ENCODE measurements at places on chromosomes 7 and 10.

GRCh38 chr7:155104913-155105312 lies 34.8 kb downstream of the HTR5A start:
- no peak for DNase-seq

DNA sequence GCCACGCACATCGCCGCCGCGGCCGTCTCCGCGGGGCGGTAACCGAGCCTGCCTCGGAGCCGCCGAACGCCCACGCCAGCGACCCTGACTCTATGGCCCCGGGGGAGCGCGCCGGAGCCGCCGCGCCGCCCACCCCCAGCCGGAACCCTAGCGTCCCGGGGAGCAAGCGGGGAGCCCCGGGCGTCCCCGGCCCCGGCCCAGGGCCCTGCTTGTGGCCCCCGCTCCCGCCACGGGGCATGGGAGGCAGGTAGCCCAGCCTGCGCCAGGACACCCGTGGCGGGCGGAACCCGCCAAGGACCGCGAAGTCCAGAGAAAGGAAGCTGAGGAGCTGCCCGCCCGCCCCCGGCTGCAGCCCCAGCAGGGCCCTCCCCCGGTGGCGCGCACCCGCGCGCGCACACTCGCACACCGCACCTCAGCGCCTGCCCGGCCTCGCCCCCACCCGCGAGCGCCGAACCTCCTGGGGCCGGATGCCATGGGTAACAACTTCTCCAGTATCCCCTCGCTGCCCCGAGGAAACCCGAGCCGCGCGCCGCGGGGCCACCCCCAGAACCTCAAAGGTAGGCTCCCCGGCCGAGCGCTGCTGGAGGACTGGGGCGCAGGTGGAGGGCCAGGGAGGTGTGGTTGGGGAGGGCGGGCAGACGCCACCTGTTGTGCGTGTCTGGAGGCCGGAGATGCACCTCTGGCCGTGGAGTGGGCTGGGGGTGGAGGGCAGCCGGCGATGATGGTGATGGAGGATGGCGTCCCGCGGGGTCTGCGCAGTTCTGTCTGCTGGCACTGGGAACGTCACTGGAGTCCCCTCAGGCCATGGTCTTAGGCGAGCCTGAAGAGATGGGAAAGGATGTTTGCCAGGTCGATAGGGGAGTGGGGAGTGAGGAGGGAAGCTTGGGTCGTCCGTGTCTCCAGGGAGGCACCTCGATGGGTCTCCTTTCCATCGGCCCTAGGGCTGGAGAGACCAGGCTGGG lies 692 bp downstream of the NEURL1 start:
- peak; percentile 34 for DNase-seq

GRCh38 chr7:155342313-155342712 lies 44.6 kb downstream of the INSIG1 start:
- DNase-seq = no peak

DNA sequence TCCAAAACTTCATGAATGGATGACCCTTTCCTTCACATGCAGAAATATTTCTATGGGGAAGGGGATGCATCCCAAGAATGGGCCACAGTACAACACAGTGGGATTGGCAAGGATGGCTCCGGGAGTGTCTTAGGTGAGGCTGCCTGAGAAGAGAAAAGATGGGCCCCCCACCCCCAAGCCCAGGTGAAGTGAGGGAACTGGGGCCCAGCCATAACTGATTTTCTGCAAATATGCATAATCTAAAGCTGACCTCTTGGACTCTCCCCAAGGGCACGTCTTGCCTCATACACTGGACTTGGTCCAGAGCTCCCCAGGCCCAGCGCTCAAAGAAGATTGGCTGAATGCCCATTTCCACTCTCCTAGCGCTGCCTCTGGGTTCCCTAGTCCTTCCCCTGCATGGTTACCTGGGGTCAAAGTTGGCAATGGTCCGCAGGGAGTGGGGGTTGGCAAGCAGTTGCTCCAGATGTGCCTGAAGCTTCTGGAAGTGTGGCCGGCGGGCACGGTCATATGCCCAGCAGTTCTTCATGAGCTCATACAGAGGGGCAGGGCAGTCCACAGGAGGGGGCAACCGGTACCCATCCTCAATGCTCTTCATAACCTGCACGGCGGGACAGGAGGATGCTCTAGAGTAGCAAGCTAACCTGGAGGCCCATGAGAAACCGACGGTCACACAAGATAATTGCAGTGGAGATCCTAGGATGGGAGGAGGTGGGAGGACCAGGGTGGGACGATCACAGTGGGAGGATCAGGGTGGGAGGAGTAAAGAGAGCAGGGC lies 12.3 kb downstream of the ZYX start:
- DNase-seq = no peak

DNA sequence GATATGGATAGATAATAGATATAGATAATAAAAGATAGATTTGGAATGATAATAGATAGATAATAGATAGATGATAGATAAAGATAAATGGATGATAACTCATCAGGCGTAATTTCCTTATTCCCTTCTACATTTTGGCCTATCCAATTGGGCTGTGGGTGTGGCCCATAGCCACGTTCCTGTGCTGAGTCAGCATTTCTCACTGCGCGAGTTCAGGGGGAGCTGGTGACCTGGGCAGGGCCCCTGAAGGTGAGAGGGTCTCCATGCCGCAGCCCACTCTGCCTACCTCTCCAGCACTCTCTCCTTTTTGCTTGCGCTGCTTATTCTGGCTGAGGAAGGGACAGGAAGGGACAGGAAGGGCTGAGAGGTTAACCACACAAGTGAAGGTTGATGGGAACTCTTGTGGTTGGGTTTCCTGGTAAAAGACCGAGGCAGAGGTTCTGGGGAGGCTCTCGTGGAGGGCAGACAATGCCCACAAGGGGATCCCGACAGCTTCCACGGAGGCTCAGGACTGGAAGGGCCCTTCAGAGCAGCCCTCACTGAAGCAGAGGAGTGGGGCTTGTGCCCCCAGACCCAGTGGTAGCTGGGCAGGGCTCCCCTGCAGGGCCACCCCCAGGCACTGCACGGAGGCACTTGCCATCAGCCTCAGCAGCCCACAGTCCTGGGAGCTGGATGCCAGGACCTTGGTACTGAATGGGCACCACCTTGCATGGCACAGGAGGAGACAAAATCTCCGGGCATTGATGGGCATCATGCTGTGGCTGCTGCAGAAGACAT lies 247.3 kb upstream of the PITRM1 start:
- no peak for DNase-seq

DNA sequence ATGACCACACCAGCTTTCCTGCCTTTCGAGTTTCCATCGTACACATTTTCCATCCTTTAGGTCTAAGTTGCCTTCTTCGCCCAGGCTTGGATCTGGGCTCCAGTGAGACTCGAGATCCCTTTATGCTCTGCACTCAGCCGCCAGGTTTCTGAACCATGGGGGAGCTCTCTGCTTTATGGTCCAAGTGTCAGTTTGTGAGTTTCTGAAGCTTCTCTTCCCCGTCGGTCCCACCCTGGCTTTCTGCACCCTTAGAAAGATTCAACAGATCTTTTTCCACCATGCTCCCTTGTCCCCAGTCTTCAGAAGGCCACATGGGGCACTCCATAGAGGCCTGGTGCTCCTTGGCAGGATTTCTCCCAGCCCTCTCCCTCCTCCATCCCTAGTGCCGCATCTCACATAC lies 402.0 kb downstream of the PTPRN2 start:
- no peak for DNase-seq

GRCh38 chr7:72416846-72417245 lies 4.7 kb upstream of the CALN1 start:
- peak; percentile 96 for DNase-seq

DNA sequence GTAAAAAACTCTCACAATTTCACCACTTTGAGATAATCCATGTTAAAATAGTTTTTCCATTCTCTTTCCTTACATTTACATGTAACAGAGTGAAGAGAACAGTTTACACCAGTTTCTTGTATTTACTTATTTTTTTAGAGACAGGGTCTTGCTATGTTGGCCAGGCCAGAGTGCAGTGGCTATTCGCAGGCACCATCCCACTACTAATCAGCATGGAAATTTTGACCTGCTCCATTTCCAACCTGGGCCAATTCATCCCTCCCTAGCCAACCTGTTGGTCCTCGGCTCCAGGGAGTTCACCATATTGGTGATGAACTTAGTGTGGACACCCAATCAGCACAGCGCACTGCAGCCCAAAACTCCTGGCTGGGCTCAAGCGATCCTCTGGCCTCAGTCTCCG lies 74.1 kb downstream of the LYZL2 start:
- DNase-seq = no peak

DNA sequence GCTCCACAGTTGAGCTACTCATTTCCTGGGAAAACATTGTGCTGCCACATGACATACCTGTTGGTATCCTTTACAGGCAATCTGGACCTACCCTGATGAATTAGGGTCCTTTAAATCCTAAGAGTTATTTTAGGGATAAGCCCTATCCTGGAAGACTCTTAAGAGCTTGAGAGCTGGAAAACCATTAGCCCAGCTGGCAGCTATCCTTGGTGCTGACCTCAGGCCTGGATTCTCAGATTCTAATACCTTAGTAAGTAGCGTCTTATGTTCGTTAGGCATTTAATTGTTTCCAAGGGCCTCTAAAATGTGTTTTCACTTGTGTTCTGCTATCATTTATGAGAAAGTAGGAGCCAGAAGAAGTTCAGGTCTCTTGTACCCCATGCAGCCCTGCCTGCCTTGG lies 93.0 kb upstream of the SORCS3 start:
- DNase-seq = no peak

GRCh38 chr10:70132098-70133029 lies at the start of gene AIFM2:
Gene AIFM2 (minus strand): TSS chr10:70132825. CDS start chr10:70124084, 8,741 bp downstream.
- no peak for DNase-seq

- DNase-seq = no peak
Measured at GRCh38 chr7:111697771-111698170, 135.5 kb upstream of the IMMP2L start.

DNA sequence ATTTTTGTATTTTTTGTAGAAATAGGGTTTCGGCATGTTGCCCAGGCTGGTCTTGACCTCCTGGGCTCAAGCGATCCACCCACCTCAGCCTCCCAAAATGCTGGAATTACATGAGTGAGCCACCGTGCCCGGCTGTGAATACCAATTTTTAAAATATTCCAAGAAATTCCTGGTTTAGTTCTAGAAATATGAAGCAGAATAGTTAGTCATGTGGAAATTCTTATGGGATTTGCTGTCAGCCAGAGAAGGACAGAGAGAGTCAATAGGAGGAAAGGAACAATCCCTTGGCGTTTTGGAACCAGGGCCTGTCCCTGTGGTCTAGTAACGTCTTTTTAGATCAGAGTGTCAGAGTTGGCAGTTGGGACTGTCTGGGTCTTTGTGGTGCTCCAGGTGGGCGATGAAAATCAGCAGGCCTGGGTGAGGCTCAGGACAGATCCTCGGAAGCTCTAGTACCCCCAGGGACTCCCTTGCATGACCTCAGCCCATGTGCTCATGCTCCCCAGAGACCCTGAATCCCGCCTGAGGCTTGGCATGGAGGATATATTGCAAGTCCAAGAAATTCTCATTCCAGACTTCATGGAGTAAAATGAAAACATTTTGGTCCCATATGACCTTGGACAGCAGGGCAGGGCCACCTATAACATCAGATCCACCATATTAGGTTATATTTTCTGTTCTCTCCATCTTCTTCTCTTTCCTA lies 7.8 kb downstream of the NODAL start:
- DNase-seq = no peak

DNA sequence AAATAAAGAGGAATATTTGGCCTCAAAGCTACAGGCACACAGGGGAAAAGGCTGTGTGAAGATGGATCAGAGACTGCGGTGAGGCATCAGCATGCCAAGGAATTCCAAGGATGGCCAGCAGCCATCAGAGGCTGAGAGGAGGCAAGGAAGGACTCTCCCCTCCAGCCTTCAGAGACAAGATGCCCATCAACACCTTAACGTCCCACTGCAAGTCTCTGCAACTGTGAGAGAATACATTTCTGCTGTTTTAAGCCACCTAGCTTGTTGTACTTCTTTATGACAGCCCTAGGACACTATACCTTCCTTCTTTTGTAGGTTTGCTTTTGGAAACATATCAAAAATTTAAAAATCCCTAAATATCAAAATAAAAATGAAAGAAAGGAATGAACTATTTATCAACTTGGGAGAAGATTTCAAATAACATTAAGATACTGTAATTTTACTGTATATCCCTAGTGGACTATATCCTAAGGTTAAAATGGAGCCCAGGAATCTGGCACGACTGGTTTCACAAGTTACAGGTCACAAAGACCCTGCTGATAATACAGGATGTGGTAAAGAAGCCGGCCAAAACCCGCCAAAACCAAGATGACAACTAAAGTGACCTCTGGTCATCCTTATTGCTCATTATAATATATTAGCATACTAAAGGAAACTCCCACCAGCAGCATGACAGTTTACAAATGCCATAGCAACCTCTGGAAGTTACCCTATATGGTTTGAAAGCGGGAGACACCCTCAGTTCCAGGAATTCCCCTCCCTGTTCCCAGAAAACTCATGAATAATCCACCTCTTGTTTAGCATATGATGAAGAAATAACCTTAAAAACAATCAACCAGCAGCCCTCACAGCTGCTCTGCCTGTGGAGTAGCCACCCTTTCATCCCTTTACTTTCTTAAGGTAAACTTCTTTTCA lies 185.2 kb downstream of the AVL9 start:
- no peak for DNase-seq

- DNase-seq = no peak
Measured at GRCh38 chr10:119493155-119493554, 49.4 kb downstream of the RGS10 start.

GRCh38 chr10:118840071-118840775 lies 85.5 kb upstream of the CACUL1 start:
- no peak for DNase-seq

DNA sequence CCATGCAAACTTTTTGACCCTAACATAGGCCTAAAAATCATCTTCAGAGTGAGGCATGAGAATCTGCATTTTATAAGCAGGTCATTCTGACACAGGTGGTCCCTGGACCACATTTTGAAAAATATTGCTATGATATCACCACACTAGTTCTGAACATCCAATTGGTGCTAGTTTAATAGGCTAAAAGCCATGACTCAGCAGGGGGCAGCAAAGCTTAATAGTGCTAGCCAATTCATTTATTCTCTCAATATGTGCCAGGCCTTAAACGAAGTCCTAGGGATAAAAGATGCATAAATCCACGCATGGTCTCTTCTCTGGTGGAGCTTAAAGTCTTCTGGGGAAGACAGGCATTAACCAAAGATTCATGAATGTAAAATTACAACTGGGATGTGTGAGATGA lies 10.2 kb upstream of the SLC25A28 start:
- DNase-seq = no peak

- peak; percentile 63 for DNase-seq
Measured at GRCh38 chr7:23106057-23106822, 655 bp downstream of the KLHL7 start.

DNA sequence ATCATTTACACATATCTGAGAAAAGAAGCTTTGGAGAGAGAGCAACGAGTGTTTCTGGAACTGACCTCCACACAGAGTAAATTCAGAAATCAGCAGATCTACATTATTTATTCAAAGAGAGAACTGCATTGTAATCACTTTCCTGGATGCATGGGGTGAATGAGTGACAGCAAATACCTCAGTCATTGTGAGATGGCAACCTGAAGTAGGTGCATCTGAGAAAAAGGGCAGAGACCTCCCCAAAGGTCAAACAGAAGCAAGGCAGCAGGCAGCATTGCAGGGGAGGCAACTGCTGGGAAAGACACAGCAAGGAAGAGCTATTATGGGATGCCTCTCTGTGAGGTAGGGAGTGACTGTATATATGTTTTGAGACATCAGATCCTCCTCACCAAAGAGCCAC lies 26.5 kb upstream of the SMIM30 start:
- DNase-seq = no peak
